ENCODE measurements at places on chromosomes 6 and 20.

- no peak for DNase-seq
Observed at GRCh38 chr6:162728706-162729105, 932 bp downstream of the PACRG start.

- no peak for DNase-seq
Observed at GRCh38 chr6:40485300-40485699, 101.9 kb downstream of the LRFN2 start.

- no peak for DNase-seq
Observed at GRCh38 chr20:38804682-38805501, 605 bp upstream of the PPP1R16B start.

- no peak for DNase-seq
Observed at GRCh38 chr6:157764178-157765068, 58.6 kb upstream of the SNX9 start.

- DNase-seq, result no peak
Observed at GRCh38 chr6:128397996-128398395, 122.4 kb downstream of the PTPRK start.

GRCh38 chr6:49366539-49366938, 96.5 kb downstream of the MMUT start:
- DNase-seq, result no peak

- no peak for DNase-seq
Observed at GRCh38 chr20:8216375-8217200, 84.5 kb downstream of the PLCB1 start.

- DNase-seq, result no peak
Observed at GRCh38 chr6:18214003-18214402, 50.3 kb downstream of the DEK start.

DNA sequence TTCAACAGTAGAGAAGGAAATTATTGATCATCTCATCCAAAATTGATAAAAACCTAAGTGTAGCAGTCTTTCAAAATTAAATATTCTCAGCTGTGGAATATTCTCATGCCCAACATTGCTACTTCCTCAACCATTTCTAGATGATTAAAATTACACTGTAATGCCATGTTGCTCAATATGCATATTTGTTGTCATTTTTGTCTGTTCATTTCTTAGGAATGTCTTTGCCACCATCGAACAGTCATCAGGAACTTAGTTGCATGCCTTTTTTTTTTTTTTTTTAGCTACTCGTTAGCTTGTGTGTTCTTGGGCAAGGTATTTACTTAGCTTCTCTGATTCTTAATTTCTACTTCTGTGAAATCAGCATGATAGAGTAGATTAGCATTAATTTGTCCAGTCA, 188.6 kb downstream of the DTNBP1 start:
- no peak for DNase-seq

- DNase-seq, result no peak
Observed at GRCh38 chr20:40718982-40719729, 30.1 kb upstream of the MAFB start.

DNA sequence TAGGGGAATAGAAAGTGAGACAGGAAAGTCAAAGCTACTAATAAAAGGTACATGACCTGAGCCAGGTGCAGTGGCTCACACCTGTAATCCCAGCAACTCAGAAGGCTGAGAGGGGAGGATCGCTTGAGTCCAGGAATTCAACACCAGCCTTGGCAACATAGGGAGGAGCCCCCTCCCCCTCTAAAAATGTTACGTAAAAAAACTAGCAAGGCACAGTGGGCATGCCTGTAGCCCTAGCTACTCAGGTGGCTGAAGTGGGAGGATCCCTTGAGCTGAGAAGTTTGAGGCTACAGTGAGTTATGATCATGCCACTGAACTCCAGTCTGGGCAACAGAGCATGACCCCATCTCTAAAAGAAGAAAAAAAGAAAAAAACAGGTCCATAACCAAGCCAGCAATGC, 186.1 kb upstream of the RIN2 start:
- DNase-seq, result no peak

DNA sequence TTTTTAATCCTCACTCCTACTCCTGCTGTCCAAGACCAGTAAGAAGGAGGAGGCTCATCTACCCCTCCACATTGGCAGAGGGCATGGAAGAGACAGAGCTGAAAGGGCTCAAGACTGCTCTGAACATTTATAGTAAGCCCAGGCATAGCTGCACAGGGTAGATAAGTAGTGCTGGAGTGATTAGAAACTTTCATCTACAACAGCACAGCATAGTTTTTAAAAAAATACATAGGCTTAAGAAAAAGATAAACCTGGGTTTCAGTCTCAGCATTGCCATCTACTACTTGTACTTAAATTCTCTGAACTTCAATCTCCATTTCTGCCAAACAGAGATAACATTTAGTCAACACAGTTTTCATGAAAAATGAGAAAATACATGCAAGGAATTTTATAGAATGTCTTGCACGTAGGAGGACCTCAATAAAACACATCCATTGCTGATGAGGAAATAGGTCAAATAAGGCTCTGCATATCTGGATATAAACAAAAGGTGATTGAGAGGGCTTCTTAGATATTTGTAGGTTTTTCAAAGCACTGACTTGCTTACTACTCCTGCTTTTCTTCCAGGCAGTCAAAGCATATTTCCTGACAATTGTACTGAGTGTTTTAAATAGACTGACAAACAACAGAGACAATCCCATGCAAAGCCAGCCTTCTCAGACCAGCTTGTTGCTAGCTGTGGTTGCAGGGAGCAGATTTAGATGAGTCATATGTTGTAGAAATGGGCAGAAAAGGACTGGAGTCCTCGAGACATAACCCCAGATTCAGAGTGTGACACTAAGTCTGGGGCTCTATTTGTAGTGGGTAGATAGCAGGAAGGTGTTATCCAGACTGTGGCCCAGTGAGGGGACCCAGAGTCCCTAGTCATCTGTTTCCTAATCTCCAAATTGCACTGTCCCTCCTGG, 107.4 kb upstream of the TAB2 start:
- DNase-seq, result no peak

- DNase-seq, result no peak
Observed at GRCh38 chr6:37618916-37619590, 78.6 kb downstream of the MDGA1 start.

DNA sequence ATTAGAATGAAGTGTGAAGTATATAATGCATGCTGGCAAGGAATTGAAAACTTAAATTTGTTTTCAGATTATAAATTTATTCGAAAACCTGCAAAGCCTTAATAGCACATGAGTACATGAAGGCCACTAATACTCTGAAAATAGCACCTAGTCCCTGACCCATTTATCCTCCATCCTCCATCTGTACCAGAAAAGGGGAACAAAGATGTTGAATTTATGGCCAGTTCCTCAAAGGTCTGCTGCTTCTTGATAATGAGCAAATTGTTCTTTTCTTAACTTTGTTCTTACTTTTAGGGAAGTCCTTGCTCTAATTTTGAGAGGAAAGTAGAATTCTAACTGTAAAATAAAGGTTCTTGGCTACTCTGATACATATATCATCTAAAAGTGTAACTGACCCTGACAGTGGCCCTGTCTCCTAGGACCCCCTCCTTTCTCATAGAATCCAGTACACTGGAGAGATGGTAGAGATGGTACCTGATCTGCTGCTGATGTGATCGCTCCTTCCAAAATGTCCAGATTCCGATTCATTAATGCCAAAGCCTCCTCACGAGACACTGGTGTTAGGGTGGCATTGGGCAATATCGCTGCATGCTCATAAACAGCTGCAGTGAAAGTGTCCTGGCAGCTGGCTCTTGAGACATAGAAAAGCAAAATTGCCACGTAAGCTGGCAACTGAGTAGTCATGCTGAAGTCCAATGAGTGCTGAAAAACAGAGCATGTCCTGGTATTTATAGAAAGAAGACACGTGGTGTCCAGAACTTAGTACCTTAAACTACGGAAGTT, at the start of gene VNN1:
Gene VNN1, minus strand, starts transcription at position 704 of the 783 bp plus-strand sequence. Its CDS starts 20 bp downstream, at position 684.
- DNase-seq, result no peak

GRCh38 chr6:8672882-8673281, 237.5 kb upstream of the SLC35B3 start:
- DNase-seq, result no peak

GRCh38 chr20:60201198-60201835, 243.1 kb downstream of the CDH26 start:
- no peak for DNase-seq

DNA sequence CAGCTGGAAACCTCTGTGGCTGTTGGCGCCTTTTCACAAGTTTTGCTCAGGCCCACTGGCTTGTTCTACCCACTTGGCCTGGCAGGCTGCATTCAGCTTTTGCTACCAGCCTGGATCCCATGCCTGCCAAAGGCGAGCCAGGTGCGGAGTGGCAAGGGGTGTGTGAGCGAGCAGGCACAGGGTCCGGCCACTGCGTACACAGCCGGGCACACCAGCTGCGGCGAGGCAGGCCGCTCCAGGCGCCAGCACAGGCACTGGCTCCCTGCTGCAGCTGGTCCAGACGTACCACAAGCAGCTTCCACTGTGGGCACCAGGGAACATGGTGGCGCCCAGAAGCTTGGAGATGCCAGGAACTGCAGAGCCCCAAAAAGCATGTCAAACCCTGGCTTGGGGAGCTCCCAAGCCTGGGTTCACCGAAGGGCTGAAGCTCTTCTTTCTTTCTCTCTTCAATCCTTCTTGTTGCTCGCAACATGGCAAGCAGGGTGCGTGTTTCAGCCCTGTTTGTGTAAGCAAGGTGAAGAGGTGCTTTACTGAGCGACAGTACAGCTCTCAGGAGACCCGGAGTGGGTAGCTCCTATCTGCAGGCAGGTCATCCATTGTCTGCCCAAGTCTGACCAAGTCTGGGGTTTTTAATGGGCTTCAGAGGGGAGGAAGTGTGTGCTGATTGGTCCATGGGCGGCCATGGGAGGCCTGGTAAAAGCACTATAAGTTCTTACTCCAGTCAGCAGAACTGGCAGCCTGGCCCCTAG, 32.6 kb upstream of the GRM4 start:
- DNase-seq, result no peak

GRCh38 chr20:57433657-57434389, 42.6 kb downstream of the RBM38 start:
- no peak for DNase-seq

- DNase-seq, result no peak
Observed at GRCh38 chr20:23147964-23148730, 62.0 kb upstream of the CD93 start.

GRCh38 chr20:6663104-6663503, 104.4 kb upstream of the BMP2 start:
- no peak for DNase-seq

GRCh38 chr20:39105551-39105950, 143.4 kb downstream of the DHX35 start:
- no peak for DNase-seq

DNA sequence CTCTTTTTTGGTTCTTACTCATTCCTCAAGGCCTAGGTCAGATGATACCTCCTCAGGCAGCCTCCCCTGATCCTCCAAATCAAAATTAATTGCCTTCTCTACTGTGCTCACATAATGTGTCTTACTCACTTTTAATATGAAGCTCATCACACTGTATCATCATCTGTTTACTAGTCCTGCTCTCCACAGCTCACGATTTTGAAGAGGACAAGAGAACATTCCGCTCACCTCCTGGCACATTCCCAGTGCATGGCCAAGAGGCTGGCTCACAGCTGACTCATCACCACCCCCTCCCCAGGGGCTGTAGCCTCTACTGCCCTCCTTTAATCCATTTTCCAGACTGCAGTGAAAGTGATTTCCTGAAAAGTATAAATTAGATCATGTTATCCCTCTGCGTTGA, 133.1 kb downstream of the ALDH8A1 start:
- no peak for DNase-seq

DNA sequence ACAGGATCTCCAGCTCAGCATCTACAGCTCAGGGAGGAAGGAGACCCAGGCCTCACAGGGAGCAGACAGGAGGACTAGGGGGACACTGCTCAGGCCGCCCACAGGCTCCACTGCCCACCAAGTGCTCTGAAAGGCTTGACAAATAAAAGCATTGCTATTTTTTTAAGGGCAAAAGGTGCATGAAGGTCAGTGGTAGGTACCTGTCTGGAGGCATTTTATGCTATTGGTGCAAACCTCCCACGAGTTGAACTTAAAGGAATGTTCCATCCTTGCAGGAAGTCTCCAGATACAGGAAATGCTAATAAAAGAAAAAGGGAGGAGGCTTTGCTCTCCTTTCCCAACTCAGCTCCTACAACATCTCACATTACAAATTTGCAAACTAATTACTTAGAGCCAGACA, 228.1 kb downstream of the FOXC1 start:
- DNase-seq, result no peak

DNA sequence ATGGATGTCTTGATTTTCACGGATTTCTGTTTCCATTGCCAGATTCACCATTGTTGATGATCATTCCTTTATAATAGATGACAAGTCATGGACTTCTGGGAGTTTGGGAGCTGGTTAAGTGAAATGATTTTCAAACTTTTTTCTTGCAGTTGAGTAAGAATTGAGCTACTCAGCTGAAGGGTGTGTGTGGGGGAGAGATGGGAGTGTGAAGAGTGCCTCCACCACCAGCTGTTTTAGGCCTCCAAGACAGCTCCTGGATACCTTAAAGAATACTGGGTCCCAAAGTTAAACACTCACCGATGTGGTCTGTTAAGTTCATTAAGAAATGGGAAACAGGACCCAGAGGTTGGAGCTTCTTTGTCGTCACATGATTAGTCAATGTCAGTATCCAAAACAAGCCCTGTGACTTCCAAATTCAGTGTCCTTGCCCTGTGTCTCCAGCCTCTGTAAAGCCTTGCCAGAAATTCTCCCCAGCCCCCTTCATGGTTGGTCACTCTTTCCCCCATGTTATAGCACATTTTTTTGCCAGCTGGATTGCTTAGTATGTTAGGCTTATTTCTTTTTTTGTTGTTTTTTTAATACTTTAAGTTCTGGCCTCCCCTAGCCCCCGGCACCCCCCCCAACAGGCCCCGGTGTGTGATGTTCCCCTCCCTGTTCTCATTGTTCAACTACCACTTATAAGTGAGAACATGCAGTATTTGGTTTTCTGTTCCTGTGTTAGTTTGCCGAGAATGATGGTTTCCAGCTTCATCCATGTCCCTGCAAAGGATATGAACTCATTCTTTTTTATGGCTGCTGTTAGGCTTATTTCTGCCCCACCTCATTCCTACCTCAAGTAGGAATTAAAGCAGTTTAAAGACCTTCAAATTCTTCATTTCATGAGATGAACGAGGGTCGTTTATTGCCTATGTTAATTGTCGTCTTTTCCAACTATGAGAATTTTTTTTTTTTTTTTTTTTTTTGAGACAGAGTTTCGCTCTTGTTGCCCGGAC, 26.9 kb downstream of the BICRAL start:
- DNase-seq, result no peak

DNA sequence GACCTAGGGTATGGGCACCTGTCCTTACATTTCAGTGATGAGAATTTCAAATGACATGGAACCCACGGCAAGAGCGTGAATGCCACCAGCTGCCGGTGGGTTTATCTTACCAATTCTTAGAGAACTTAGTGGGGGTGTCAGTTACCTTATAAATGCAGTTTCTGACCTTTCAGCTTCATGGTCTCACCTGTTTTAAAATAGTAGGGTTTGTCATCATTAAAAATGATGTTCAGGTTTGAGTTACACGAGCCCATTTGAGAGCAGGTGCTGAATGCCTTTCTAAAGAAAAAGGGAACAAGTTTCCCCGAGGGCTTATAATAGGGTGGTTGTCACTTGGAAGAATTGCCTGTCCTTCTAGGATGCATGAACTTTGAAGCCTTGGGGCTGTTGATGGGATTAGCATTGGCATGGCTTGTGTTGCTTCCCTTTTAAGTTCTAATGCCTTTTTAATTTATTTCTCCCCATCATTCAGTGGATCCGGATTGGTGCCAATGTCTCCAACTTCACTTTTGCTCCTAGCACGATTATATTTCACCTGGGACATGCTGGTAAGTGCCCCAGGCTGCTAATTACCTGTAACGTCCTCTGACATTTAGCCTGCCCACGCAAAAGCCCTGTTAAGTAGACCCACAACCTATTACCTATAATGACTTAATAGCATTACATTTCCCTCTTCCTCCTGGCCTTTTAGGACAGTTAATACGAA, 27.9 kb downstream of the GHRH start:
- no peak for DNase-seq
